ENCODE measurements at places on chromosomes 5 and 9. TPM values are rescaled to one million over a fixed set of nuclear protein-coding genes. Genes with fewer than 3 reads are reported as not detected.

GRCh38 chr5:58405175-58405574 lies 54.7 kb downstream of the PLK2 start:
- H3K4me3 ChIP-seq: no peak overlapping the region
- H3K4me1 ChIP-seq: peaks cover 22% of the 10 kb centered on the region
- peak; percentile 10 for DNase-seq
- H3K36me3 ChIP-seq: no peaks in the 10 kb centered on the region
- H3K27ac ChIP-seq: no peak overlapping the region
- H3K27me3 ChIP-seq: no peaks in the 10 kb centered on the region

Gene SLC45A2
- total RNA-seq: not detected

DNA sequence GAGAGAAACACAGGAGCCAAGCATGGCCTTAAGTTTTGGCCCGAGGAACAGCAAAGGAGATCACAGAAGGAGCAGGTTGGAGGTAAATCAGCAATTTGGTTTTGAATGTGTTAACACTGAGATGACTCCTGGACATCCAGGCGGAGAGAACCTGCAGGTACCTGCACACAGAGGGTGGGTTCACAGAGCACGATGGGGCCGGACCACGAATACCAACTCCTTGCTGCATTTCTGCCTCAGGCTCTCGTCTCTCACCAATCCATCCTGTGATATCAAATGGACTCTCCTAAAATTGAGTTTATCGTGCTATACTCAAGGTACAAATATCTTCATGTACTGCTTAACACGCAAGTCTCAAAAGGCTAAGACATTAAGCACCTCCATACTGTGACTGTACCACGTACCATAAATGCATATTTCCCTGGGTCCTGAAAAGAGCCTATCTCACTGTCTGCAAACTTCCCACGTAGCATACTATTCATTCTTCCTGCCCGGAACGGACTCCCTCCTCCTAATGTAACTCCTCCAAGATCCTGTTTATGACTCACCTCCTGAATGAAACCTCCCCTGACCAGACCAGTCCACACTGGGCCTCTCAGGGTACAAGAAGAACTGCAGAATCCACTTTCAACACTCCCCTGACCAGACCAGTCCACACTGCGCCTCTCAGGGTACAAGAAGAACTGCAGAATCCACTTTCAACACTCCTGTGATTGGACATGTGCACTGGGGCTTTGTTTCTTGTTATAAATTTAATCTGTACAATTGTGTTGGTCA lies 380.8 kb upstream of the RFX3 start:
- H3K36me3 ChIP-seq: no peaks in the 10 kb centered on the region
- peaks cover 16% of the 10 kb centered on the region for H3K4me1 ChIP-seq
- H3K4me3 ChIP-seq: no peak overlapping the region
- DNase-seq: peak; percentile 86

- no peak for DNase-seq
- no peaks in the 10 kb centered on the region for H3K4me1 ChIP-seq
- no peak overlapping the region for H3K27ac ChIP-seq
- no peak overlapping the region for H3K4me3 ChIP-seq
- H3K36me3 ChIP-seq: no peaks in the 10 kb centered on the region
These were observed 22.9 kb upstream of the PPIC start for GRCh38 chr5:123059455-123059854.

Gene KIAA0825
- total RNA-seq: 2.5 TPM

- no peaks in the 10 kb centered on the region for H3K27me3 ChIP-seq
- no peak overlapping the region for H3K27ac ChIP-seq
- peaks cover 34% of the 10 kb centered on the region for H3K4me1 ChIP-seq
- peaks cover 5% of the 10 kb centered on the region for H3K36me3 ChIP-seq
- DNase-seq: no peak
These were observed 68.5 kb downstream of the TMC1 start for GRCh38 chr9:72589667-72590521.

Gene HACD4
- total RNA-seq: not detected

- H3K4me3 ChIP-seq: no peak overlapping the region
- no peak overlapping the region for H3K27ac ChIP-seq
- DNase-seq: no peak
- no peaks in the 10 kb centered on the region for H3K36me3 ChIP-seq
These were observed 21.8 kb upstream of the ZNF618 start for GRCh38 chr9:113854310-113854709.

Gene TXNDC15
- total RNA-seq: 66.0 TPM

- no peak overlapping the region for H3K27ac ChIP-seq
- no peak overlapping the region for H3K4me3 ChIP-seq
These were observed 61.6 kb upstream of the NEURL1B start for GRCh38 chr5:172579403-172579990.
